ENCODE measurements at places on chromosomes 16 and 17.
A peak's percentile ranks its signal among the peaks of the same experiment; 100 is the strongest.

- peak; percentile 2 for DNase-seq
Measured at GRCh38 chr16:63289834-63290460, 1253.7 kb upstream of the CDH8 start.

GRCh38 chr17:60442271-60443173 lies 20.2 kb downstream of the CHCT1 start:
- no peak for DNase-seq

- no peak for DNase-seq
Measured at GRCh38 chr17:32927201-32927723, 691 bp upstream of the TMEM98 start.

GRCh38 chr16:87457061-87457611 lies 35.7 kb downstream of the ZCCHC14 start:
- no peak for DNase-seq

DNA sequence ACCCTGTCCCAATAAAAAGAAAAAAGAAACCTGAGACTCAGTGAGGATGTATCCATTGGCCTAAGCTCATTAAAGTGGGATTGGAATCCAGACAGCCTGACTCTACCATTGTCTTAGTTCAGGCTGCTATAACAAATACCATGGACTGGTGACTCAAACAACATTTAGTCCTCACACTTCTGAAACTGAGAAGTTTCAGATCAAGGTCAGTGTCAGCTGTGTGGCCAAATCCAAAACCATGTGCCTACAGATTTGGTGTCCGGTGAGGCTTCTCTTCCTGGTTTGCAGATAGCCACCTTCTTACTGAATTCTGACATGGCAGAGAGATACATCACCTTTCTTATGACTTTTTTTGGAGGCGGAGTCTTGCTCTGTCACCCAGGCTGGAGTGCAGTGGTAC lies 53.3 kb upstream of the KDM8 start:
- no peak for DNase-seq

- no peak for DNase-seq
Measured at GRCh38 chr17:47363171-47363570, 39.4 kb downstream of the EFCAB13 start.

DNA sequence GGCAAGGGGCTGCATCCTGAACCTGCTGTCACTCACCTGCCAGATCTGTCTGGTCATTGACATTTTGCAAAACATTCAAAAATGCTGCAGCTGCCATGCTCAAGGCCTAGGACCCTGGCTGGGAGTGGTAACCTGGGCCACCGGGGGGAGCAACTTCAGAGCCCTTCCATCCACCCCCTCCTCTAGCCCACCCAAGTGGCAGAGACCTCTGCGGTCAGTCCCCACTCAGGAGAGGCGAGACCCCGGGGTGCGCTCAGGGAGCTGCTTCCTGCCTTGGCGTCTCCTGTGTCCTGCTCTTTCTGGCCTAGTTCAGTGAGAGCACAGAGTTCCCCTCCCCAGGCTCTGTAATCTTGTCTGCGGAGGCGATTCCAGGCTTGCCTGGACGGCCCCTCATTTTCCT lies 108.8 kb downstream of the CCDC182 start:
- DNase-seq: no peak

GRCh38 chr17:28258347-28258887 lies 60.6 kb upstream of the TMEM97 start:
- no peak for DNase-seq

DNA sequence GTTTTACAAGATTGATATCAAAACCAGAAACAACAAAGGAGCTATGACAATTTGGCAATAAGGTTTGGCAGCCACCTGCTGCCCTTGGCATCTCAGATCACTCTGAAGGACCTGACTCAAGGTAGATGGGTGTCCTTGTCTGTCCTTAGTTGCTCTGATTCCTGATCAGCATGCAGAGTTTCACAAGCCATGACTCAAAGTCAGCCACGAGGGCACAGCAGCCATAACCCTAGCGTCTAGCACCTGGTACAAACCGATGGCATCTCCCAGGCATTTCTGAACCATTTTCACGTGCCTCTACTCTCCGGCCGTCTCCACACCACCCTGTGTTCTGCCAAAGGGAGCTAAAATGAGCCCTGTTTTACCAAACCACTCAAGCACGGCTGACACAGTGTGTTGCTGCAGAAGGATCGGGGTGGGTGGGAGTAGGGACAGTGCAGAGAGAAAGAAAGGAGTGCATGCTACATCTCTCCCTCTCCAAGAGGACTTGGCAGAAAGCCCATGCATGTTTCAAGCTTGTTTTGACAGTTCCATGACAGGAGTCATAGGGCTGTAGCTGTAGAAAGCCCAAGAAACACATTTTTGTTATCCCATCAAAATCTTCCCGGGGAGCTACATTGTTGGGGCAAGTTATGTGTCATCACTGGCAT lies 297.3 kb downstream of the ABCC12 start:
- DNase-seq: no peak

- DNase-seq: no peak
Measured at GRCh38 chr17:57530026-57530425, 215.1 kb downstream of the CCDC182 start.

GRCh38 chr16:11398851-11399250 lies 53.6 kb downstream of the RMI2 start:
- no peak for DNase-seq

GRCh38 chr17:47077576-47077975 lies 98.5 kb upstream of the RPRML start:
- no peak for DNase-seq

GRCh38 chr16:21283521-21284289 lies 5.6 kb upstream of the CRYM start:
- peak; percentile 18 for DNase-seq

GRCh38 chr16:12245088-12245920 lies 268.8 kb downstream of the SNX29 start:
- no peak for DNase-seq

DNA sequence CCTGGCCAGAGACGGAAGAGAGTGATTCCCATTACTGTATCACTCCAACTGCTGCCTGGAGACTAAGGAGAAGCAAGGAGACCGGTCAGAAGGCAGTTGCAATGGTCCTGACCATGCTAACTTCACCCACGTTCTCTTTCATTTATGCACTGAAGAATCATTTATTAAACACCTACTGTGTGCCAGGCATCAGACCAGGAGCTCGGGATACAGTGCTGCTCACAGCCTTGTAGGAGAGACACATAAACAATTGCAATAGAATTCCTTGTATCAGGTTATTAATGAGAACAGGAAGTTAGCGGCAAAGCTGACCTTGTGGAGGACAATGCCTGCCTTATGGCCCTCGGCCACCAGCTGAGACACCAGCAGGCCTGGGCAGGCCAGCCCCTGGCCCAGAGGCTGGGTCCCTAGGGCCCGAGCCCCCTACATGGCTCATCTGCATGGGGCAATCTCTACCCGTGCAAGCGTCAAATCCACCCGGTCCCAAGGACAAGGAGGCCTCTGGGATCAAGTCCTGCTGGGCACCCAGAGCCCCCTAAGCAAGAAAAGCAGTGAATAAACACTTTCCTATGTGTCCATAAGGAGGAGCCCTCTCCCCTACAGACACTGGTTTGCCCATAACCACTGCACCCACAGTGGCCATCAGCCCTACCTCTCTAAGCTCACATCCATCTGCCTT lies 8.6 kb upstream of the ENPP7 start:
- no peak for DNase-seq

- no peak for DNase-seq
Measured at GRCh38 chr16:17063201-17064139, 407.3 kb downstream of the XYLT1 start.

DNA sequence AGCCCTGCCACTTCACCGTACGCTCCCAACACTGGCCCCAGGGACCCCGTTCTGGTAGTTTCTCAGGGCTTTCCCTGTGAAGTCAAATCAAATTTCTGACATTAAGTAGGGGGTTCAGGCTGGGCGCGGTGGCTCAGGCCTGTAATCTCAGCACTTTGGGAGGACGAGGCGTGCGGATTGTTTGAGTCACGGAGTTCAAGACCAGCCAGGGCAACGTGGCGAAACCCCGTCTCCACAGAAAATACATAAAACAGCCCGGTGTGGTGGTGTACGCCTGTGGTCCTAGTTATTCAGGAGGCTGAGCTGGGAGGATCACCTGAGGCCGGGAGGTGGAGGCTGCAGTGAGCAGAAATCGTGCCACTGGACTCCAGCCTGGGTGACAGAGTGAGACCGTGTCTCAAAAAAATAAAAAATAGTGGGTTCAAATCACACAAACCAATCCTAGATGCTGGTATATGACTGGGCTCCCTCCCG lies 632 bp downstream of the CYBC1 start:
- DNase-seq: peak; percentile 58

DNA sequence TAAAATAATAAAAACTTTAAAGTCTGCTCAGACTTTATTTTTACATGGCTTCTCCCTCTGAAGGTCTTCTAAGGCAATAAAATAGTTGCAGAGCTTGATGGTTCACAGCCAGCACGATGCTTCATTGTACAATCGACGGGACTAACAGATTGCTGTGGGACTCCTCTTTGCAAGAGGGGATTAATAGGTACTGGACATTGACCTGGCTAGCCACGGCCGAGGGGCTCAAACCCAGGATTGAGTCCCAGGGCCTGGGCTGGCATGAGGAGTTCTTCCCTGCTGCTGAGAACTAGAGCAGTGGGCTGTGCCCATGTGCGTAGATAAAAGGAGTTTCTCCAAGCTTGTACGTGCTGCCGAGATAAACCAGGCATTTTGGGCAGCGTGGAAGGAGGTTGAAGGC lies 23.6 kb upstream of the GAN start:
- no peak for DNase-seq

GRCh38 chr16:3472878-3473595 lies 22.3 kb downstream of the C16orf90 start:
- DNase-seq: no peak

DNA sequence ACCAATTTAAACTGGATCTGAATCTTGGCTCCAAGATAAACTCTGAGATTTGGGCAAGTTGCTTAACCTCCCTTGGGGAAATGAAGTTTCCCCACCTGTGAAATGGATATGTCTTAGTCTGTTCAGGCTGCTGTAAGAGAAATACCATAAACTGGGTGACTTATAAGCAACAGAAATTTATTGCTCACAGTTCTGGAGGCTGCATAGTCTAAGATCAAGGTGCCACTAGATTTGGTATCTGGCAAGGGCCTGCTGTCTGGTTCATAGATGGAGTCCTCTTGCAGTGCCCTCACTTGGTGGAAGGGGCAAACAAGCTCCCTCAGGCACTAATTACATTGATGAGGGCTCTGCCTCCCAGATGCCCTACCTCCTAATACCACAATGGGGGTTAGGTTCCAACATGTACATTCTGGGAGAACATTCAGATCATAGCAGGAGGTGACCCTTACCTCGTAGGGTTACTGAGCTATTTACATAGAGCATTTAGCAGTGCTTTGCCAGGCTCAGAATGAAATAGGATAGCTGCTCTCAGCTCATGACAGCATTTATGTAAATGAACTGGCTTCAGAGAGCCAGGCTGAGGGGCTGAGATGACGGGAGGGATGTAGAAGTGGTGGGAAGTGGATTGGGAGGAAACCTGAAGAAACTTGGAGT lies 83.9 kb downstream of the SPECC1 start:
- no peak for DNase-seq

DNA sequence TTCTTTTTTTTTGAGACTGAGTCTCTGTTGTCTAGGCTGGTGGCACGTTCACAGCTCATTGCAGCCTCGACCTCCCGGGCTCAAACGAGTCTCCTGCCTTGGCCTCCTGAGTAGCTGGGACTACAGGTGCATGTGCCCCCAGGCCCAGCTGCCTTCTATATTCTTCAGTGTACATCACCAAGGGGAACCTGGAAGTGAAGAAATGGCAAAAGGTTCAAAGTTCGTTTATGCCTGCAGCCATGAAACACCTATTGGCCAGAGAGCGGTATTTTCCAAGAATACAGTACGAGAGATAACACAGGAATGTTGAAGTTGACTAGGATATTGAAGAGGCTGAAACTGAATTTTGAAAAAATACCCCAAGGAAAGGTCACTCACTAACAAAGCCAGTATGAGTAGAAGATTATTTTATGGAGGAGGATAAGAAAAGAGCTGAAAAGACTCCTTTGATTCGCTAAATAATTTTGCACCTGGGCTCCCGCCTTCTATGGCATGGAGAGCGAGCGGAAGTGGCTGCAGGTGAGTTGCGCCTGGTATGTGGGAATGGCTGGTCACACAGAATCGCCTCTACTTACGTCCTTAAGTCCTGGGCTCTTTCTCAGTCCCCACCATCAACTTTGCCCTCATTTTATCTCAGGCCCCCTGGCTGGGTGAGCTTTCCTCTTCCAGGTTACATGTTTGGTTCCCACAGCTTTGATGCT lies 9.8 kb downstream of the ST6GALNAC1 start:
- DNase-seq: no peak

- no peak for DNase-seq
Measured at GRCh38 chr17:1562176-1562643, 382 bp downstream of the PITPNA start.

GRCh38 chr16:20866145-20866772 lies 33.9 kb downstream of the DCUN1D3 start:
- DNase-seq: no peak

DNA sequence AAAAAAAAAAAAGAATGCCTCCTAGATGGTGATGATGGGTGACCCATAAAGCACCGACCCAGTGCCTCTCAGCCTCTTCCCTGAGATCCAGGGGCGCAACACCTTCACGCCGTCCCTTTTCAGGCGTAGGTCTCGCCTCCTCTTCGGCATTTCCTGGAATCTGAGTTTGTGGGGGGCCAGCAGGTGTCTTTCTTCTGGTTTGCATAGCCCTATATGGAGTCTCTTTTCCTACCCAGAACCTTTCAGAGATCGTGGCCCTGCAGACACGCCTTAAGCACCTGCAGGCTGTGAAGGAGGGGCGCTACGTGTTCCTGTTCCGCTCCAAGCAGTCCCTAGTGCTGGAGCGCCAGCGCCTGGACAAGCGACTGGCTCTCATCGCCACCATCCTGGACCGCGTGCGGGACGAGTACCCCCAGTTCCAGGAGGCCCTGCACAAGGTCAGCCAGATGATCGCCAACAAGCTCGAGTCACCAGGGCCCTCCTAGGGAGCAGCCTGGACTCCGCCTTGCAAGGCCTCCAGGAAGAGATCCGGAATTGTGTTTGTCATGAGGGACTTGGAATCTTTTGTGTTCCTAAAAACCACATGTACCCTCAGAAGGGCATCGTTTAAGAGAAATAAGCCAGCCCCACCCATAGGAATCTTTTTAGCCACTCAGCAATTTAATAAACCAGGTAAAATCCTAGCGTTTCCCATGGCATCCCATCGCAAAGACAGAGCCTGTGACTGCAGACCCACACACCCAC lies 1.9 kb upstream of the GAA start:
- no peak for DNase-seq

DNA sequence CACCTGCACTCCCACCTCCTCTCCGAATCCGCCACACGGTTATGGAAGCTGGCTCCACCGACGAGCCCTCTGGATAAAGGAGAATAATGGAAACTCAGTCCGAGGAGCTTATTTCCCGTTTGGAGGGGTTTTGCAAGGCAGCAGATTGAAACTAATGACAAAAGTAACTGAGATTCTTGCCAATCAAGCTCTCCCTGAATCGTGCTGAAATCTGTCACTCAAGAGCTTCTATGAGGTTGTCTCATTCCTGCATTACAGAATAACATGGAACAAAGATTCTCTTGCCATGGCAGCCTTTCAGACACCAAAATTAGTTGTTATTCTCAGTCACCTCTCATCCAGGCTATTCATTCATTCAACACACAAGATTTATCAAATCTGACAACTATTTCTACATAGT lies 405.9 kb downstream of the SOX9 start:
- DNase-seq: no peak

- no peak for DNase-seq
Measured at GRCh38 chr17:74682028-74682427, 30.7 kb downstream of the CD300LF start.

GRCh38 chr16:86510465-86511261 lies at the start of gene FOXF1:
FOXF1 (plus strand) TSS chr16:86510527; CDS start chr16:86510570, 43 bp downstream.
- DNase-seq: no peak

Data from stimulated activated CD4-positive, alpha-beta T cell treated with anti-CD3 and anti-CD28 coated beads, Interleukin-2, amount 100 ng/mL, for 24 hours (primary cell).